ENCODE measurements at places on chromosomes 12 and 14.

- no peak for DNase-seq
These were observed 476.9 kb downstream of the SLC6A15 start for GRCh38 chr12:84435682-84436081.

DNA sequence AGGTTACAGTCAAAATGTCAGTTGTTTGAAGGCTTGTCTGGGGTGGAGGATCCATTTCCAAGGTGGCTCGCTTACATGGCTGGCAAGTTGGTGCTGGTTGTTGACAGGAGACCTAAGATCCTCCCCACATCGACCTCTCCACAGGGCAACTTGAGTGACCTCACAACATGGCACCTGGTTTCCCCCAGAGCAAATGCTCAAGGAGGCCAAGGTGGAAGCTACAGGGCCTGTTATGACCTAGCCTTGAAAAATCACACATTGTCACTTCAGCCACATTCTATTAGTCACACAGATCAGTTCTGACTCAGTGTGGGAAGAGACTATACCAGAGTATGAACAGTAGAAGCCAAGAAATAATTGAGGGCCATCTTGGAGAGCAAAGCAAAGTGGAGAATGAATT, 11.3 kb upstream of the GNG2 start:
- peak; percentile 83 for DNase-seq

GRCh38 chr14:65132855-65133254, 30.5 kb upstream of the MAX start:
- DNase-seq = no peak

- no peak for DNase-seq
These were observed 24.1 kb downstream of the OR6S1 start for GRCh38 chr14:20617138-20618003.

DNA sequence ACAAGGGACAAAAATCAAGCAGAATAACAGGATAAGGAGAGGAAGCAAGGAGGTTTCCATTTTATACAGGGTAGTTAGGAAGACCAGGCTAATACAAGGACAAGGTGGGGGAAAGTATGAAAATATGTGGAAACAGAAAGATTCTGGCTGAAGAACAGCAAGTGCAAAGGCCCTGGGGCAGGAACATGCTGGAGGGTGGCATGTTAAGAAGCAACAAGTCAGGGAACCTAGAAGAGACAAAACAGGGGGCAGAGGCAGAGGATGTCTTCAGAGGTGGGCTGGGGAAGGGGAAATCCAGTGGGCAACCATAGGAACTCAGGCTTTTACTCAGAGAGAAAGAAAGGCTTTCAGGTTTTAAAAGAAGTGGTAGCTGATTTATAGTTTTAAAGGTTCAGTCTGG, 54.8 kb downstream of the NT5DC3 start:
- DNase-seq = no peak

DNA sequence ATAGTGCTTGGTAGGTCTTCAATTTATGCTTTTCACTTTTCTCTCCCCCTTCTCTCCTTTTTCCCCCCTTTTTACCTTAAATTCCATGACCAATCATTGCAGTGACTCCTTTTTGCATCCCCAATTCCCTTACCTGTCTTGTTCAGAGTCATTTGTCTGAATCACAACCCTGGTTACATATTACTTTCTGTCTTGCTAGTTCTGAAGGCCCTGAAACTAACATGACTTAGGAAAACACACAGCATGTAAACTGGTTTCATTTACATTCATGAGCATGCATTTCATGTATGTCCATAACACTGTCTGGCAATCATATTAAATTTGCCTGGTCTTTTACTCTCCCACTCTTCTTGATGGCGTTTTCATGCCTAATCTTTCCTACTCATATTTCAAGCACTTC, 20.3 kb upstream of the FOXG1 start:
- no peak for DNase-seq

GRCh38 chr14:31712244-31713127, 151.3 kb downstream of the NUBPL start:
- no peak for DNase-seq

DNA sequence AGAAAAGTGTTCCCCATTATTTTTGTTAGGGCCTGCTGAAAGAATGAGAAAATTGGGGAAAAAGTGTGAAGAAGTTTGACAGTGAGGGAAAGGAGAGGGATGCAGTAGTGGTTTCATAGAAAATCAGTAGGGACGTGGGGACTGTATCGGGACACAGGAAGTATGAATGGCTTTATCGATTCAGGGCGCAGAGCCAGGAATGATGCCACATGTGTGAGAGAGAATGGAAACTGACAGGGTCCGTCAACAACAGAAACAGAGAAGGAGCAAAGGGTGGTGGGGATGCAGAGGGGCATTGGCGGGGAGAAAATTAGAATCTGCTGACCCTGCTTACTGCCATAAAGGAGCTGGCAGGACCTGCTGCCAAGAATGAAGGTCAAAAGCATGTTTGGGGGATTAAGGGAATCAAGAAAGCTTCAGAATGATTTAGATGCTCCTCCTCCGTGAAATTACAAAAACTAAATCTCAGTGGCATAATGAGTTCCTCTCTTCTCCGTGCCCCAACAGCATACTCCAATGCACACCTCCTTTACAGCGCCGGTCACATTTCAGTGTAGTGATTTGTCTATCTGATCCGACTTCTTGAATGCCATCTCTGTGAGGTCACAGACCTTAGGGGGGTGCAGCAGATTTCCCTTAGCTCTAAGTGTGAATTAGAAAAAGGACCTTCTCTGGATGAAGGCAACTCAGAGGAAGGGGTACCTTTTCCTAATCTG, 92.6 kb downstream of the EMP1 start:
- no peak for DNase-seq

DNA sequence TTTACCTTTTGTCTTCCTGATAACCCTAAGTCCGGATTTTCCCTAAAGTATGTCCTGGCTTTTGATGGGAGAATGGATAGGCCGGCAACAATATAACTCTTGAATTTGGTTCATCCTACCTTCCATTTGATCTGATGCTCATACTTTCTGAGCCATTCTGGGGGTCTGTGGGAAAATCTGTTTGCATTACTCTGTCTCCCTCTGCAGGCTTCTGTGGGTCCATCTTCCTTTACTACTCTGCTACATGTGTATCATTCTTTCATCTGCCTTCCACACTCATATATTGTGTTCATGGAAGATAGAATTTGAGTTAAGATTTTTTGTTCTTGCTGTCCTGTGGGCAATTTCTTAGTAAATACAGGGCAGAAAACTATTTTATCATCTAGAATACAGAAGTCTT, 101.5 kb downstream of the NAV3 start:
- no peak for DNase-seq

- peak; percentile 34 for DNase-seq
These were observed 65.0 kb downstream of the CDK17 start for GRCh38 chr12:96335270-96335669.

GRCh38 chr12:129073157-129073915, 220.1 kb downstream of the GLT1D1 start:
- no peak for DNase-seq

DNA sequence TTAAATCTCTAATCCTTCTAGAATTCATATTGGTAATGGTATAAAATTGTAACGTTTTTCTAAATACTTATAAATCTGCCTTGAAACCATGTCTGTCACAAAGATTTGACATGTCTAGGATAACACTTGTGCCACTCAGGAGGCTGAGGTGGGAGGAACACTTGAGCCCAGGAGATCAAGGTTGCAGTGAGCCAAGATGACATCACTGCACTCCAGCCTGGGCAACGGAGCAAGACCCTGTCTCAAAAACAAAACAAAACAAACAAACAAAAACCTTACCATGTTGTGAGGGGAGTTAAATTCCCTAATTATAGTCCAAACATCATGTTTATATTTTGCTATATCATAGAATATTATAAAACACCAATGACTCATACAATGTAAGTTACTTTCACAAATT, 317.5 kb upstream of the SOX5 start:
- no peak for DNase-seq

- DNase-seq = no peak
These were observed 19.5 kb downstream of the PITPNM2 start for GRCh38 chr12:123131291-123131832.

- DNase-seq = peak; percentile 79
These were observed 17.2 kb upstream of the POC1B start for GRCh38 chr12:89542912-89543592.

- peak; percentile 80 for DNase-seq
These were observed 35.9 kb upstream of the WNK1 start for GRCh38 chr12:716506-716905.

DNA sequence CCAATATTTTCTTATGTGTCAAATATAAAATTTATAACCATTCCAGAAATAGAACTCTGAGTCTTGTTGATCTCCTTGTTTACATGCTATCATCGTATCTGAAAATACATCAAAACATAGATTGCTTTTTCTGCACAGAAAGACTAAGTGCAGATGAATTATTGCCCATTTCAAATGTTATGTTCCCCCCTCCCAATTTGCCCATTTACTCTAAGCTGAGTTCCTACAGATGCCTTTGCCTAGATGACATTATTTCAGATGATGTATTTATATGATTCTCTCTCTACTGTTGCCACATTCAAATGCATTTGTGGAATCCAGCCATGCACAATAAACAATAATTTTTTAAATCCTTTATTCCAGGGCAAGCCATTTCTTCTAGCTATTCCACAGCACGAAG, 810.1 kb upstream of the MGAT4C start:
- no peak for DNase-seq

- DNase-seq = no peak
These were observed 74.7 kb downstream of the APAF1 start for GRCh38 chr12:98719515-98720504.

DNA sequence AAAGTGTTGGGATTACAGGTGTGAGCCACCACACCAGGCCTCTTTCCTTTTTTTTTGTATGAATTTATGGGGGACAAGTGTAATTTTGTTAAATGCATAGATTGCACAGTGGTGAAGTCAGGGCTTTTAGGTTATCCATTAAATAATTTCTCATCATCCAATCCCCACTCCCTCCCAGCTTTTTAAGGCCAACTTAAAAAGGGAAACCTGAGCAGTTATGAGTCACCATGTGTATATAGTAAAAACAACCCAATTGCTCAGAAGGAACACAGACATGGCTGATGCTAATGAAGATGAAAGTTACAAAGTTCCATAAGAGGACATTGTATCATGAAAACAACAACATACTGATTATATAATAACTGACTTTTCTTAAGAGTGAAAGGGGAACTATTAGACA, 25.6 kb upstream of the ARID2 start:
- DNase-seq = no peak

GRCh38 chr14:101657372-101657771, 96.1 kb downstream of the DIO3 start:
- no peak for DNase-seq

DNA sequence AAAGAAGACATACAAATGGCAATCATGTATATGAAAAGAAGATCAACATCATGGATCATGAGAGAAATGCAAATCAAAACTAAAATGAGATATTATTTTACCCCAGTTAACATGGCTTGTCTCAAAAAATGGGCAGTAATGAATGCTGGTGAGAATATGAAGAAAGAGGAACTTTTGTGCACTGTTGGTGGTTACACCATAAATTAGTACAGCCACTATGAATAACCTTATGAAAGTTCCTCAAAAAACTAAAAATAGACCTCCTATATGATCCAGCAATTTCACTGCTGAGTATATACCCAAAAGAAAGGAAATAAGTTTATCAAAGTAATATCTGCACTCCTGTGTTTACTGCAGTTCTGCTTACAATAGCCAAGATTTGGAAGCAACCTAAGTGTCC, 151.7 kb downstream of the PDZRN4 start:
- DNase-seq = no peak

DNA sequence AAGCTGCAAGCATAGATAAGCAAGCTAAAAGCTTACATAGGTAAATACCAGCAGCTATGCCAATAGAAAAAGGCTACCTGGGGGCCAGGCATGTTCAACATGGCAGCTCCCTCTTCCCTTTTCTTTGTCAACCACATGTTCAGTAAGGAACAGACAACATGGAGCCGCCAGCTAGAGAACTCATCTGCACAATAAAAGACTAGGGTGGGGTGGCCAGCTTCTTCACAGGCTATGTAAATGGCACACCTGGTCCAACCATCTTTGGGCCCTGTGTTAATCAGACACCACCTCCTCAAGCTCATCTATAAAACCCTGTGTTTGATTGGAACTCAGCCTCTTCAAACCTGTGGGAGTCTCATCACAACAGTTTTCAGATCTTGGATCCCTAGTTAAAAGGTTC, 129.7 kb upstream of the TMPO start:
- no peak for DNase-seq

GRCh38 chr12:90974286-90974685, 19.3 kb upstream of the CCER1 start:
- DNase-seq = no peak

DNA sequence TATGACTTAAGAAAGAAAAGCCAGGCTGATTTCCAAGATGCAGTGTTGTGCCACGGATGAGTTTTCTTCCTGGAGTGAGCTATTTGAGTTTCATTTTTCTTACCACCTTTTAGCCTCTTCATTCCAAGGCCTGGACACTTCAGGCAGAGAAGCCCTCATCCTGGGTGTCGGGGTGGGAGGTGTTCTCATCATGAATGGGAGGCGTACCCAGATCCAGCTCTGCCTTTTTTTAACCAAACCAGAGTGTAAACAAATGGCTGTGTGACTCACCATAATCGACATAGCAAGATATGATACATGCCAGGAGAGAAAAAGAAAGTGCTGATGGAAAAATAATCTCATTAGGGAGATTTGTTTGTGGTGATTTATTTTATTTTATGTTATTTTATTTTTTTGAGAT, 79.9 kb downstream of the ARF6 start:
- peak; percentile 62 for DNase-seq

DNA sequence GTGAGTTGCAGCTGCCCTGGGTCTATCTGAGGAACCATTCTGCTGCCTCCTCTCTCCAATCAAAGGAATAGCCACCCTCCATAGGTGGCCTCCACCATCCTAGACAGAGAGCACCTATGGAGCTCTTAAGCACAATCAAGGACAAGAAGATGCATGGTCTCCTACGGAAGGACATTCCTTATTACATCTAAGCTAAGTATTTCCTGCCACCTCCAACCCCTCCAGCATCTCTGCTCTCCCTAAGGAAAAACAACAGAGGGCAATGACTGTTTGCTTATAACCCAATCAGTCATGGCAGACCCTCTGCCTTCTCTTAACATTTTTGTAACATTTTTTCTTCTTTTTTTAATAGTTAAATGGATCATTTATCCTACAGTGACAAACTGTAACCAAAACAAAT, 14.8 kb upstream of the OR6J1 start:
- no peak for DNase-seq

GRCh38 chr14:37810094-37810801, 214.8 kb downstream of the TTC6 start:
- no peak for DNase-seq

- DNase-seq = no peak
These were observed 10.2 kb downstream of the PSMC1 start for GRCh38 chr14:90266441-90267154.

GRCh38 chr12:121001060-121001459, 15.2 kb downstream of the C12orf43 start:
- no peak for DNase-seq

DNA sequence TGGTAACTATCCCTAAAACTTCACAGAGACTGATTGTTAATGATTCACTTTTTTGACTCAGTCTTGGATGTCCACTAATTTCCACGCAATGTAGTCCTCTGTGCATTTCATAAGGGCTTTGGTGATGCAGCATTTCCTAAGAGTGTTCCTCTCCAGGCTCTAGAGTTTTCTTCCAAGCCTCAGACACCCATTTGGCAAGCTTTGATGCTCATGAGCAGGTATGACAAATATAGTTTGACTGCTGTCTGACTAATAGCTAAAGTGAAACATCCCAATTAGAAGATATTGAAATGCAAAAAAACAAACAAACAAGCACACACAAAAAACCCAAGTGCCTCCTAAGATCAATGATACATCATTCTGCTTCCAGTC, 1.5 kb upstream of the VAMP1 start:
- DNase-seq = no peak

- no peak for DNase-seq
These were observed 146.7 kb downstream of the ACSS3 start for GRCh38 chr12:81224626-81225025.

GRCh38 chr14:51507511-51507905, 144.2 kb upstream of the FRMD6 start:
- no peak for DNase-seq
